ENCODE measurements at places on chromosomes 12 and 14. TPM values are rescaled to one million over a fixed set of nuclear protein-coding genes. Genes with fewer than 3 reads are reported as not detected.

GRCh38 chr14:55568618-55569017 is 11.4 kb upstream of the KTN1 start:
- no peak overlapping the region for H3K4me3 ChIP-seq
- no peaks in the 10 kb centered on the region for H3K36me3 ChIP-seq
- H3K4me1 ChIP-seq = no peaks in the 10 kb centered on the region

GRCh38 chr12:12079291-12079690 is 8.6 kb downstream of the BCL2L14 start:
- H3K36me3 ChIP-seq = no peaks in the 10 kb centered on the region
- H3K27ac ChIP-seq = no peak overlapping the region
- no peaks in the 10 kb centered on the region for H3K27me3 ChIP-seq
- H3K4me3 ChIP-seq = no peak overlapping the region
- H3K4me1 ChIP-seq = peaks cover 10% of the 10 kb centered on the region

- H3K27me3 ChIP-seq = no peaks in the 10 kb centered on the region
- no peak overlapping the region for H3K4me3 ChIP-seq
- no peak for DNase-seq
Observed at GRCh38 chr14:80536456-80536855, 325.2 kb upstream of the DIO2 start.

- no peak overlapping the region for H3K4me3 ChIP-seq
- H3K36me3 ChIP-seq = no peaks in the 10 kb centered on the region
- no peak for DNase-seq
Observed at GRCh38 chr12:68491204-68491960, 119.3 kb upstream of the RAP1B start.

Gene KCNH3
- 19.9 TPM for total RNA-seq

Gene DPPA3
- not detected for total RNA-seq

Data from upper lobe of left lung (tissue), 6 donors.